CD4-positive, alpha-beta T cell treated with Interleukin-10 for 1 hour (primary cell): ENCODE measurements at places on chromosomes 12 and 14.

DNA sequence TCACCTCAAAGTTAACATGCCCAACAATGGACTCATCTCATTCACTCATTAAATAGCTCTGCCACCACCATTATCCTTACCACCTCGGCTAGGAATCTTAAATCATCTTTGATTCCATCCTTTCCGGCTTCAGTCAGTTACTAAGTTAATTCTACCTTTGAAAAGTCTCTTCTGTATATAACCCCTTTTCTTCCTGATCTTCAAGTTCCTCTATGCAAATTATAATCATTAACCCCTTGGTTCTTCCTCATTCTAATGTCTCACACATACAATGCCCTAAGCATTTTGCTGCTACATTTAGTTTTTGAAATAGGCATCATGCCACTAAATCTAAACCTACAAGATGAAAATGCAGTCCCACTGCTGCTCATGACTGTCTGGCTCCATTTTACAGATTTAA lies 51.6 kb downstream of the ATP2B1 start:
- no peak for DNase-seq

DNA sequence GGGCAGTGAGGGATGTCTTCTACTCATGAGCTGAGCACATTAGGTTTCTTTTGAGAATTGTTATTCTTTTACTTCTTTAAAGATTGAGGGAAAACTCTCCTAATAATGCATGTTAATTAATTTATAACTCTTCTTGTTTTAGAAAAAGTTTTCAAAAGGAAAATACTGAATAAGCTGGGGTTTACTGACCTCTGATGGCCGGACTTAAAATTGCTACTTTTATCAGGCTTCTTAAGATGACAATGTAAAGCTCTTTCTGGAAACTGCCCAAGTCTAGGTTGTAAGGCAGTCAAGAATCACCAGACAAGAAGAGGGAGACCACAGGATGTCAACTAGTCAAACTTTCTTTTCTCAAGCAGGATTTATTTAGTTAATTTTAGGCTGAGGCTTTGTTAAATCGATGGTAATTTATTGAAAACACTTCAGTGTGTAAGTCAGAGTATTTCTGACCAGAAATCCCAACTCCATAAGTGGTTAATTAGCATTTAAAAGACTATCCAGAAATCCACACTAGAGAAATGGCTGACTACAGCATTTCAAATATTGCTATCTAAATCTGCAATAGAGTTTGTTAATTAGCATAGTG lies 82.1 kb downstream of the AVPR1A start:
- DNase-seq, result no peak

DNA sequence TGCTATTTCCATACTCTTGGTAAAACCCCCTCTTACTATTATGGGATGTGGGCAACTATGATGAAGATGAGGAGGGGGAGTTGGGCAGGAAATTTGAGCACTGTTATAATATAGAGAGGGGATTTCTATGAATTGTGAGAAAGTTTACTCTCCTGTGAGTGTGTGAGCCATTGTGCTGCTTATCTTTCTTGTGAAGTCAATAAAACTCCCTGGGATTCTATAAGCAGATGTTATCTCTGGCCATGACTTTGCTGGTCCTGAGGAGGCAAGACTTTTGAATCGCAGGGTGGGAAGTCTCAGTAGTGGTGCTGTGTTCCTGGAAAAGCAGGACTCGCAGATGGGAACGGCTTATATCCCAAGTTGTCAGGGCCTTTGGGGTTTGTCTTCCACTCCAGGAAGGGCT lies 62.2 kb downstream of the EMP1 start:
- DNase-seq, result no peak

GRCh38 chr12:69457433-69457832 lies 12.8 kb upstream of the FRS2 start:
- no peak for DNase-seq

DNA sequence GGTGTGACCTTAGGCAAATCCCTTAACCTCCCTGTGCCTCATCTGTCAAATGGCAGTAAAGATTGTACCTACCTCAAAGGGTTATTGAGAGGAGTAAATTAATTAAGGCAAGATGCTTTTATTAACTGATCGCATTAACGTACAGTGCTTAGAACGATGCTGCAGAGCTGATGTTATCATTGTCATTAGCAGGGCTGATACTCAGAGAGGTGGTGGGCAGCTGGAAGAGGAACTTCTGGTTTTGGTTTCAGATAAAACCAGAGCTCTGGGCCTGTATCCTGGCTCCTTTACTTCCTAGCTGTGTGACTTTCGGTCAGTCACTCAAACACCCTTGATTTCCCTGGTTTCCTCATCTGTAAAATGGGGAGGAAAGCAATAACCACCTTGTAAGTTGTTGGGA lies 55.1 kb downstream of the CALM1 start:
- no peak for DNase-seq
